ENCODE measurements at places on chromosomes 2 and 18.

GRCh38 chr2:122261911-122262310 lies 506.5 kb downstream of the TSN start:
- DNase-seq, result no peak

GRCh38 chr18:13500869-13501542 lies 225.4 kb downstream of the FAM210A start:
- DNase-seq, result peak; percentile 63

- peak; percentile 51 for DNase-seq
Measured at GRCh38 chr18:32378705-32379104, 92.0 kb downstream of the GAREM1 start.

DNA sequence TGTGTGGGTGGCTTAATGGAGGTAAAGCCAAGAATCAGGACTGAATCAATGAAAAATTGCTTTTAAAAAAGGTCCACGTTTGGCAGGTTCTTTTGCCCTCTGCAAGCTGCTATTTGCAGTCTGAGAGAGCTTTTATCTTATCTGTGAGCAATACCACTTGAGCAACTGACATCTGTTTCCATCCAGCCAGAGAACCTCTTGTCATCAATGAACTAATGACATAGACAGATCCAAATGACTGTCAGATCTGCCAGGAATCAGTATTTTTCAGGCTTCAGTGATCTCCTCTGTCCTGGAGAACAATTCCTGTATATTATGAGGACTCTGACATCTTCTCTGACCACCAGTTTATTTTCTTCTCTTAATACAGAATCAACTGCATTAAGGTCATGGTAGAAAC lies 608.1 kb downstream of the LRP1B start:
- DNase-seq, result no peak

DNA sequence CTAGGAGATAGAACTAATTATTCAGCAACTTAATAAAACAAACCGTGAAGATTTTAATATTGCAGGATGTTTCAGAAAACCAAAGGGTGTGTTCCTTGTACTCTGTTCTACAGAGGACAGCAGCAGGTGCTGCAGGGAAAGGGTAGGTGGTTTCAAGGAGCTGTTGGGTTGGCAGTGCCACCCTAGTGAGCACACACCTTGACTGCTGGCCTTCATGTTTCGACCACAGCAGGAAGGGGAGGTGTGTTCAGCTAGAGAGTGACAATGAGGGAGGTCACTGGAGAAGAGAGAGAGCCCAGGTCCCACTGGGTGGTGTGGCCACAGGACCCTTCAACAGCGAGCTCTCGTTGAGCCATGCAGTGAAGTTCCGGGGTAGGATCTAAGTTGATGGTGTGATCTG lies 98.6 kb downstream of the ZNF236 start:
- no peak for DNase-seq

DNA sequence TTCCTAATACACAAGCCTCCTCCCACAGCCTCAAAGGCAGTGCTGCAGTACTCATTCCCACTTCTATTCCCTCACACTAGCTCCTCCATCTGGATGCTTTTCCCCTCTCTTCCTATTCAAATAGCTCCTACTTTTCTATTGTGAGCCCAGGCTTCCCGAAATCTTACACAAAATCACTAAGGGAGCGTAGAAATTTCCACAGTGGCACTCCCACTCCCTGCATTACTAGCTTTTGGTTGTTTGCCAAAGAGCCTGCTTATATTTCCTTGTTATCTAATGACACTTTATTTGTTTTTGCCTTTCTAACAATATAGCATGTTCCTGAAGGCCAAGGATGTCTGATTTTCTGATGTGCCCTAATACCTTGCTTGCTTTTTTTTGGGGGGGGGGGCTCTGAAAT lies 10.9 kb downstream of the EPAS1 start:
- no peak for DNase-seq

DNA sequence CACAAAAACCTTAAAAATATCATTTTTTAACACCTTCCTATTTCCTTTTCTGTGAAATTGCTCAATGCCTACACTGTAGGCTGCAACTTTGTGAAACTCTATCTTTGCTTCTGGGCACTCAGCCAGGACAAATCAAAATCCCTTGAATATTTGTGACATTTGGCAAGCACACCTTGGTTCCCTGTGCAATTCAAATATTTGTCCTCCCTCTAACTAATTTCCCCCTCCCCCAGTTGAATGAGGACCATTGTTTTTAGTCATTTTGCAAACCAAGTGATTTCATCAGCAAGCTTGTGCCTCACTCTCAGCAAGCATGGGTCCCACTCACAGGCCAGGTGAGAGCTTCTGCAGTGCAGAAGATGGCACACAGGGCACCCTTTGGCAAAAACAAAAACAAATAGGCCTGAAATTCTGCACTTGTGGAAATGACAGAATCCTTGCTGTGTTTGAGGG lies 541.5 kb downstream of the CNTNAP5 start:
- DNase-seq, result no peak

DNA sequence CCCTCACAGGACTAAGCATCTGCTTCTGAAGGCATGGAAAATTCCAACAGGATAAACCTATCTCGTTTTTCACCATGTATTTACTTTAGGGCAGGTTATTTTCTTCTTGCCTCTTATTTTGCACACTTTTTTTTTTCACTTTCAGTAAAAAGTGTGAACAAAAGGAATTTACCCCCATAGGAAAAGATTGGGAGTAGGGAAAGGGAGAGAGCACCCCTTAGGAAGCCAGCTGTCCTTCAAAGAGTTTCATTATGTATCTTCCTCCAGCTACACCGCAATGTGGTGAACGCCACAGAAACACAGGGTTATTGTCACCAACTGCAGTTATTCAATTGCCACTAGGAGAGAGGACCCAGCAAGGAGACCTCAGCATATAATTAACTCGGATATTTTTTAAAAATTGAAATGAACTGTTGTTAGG lies 286.2 kb upstream of the VRK2 start:
- DNase-seq, result no peak

- no peak for DNase-seq
Measured at GRCh38 chr2:48018480-48018879, 112.2 kb upstream of the FBXO11 start.

DNA sequence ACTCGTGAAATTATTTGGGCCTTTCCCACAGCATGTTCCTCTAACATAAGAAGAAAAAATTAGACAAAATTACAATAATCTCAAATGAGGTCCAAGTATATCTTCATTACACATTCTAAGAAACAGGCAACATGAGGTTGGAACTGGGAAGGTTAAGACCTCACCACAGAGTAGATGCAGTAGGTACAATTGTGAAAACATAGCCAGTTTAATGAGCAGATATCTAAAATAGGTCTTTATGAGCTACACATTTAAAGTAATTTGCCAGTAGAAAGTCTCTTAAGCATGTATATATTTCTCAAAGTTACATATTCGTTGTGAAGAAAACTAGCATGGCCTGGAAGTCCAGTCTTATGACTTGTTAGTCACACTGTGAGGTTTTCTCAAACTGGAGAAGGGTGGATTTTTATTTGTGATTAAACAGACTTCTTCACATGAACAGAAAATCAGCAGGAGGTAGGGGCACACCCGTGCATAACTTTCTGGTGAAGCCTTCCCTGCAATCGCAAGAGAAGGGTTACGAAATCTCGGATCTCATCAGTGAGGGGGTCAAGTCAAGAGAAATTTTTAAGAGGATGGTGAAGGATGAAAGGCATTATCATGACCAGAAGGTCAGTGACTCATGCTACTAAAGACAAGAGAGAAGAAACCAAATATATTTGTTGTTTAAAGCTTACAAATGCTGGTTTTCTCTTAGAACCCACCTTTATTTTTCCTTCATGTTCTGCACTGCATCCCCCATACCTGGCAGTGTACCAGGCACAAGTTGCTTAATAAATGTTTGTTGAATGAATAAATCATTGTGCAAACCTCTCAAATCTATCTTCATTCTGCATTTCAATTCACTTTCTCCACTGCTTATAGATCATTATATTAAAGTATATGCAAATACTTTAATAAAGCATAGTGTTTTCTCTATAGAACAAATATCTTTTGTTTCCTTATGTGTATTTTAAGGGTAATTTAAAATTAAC lies 5.1 kb upstream of the RAB27B start:
- peak; percentile 78 for DNase-seq

- peak; percentile 80 for DNase-seq
Measured at GRCh38 chr2:161139098-161139987, 20.9 kb upstream of the TANK start.

GRCh38 chr2:54879032-54879431 lies 155.6 kb downstream of the EML6 start:
- DNase-seq, result no peak

- DNase-seq, result peak; percentile 56
Measured at GRCh38 chr18:59033359-59033758, 106.3 kb upstream of the SEC11C start.

Data from adipocyte (in vitro differentiated cells).